ENCODE measurements at places on chromosomes 6 and 20.

DNA sequence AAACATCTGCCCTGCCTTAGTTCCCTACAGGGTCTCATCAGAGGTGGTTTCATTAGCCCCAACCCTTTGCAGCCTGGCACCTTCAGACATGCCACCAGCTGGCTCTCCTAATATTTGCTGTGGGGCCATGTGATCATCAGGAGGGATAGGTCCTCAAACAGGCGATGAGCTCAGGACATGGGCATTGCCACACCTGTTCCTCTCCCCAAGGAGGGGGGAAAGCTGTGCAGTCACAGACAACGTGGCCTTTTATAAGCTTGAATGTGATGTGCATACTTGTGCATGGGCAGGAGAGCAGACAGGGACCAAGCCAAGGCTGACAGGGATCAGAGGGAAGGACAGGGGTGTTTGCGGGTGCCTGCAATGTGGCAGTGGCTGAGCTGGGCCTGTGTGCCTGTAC is 78.8 kb upstream of the ZNFX1 start:
- peak; percentile 62 for DNase-seq

DNA sequence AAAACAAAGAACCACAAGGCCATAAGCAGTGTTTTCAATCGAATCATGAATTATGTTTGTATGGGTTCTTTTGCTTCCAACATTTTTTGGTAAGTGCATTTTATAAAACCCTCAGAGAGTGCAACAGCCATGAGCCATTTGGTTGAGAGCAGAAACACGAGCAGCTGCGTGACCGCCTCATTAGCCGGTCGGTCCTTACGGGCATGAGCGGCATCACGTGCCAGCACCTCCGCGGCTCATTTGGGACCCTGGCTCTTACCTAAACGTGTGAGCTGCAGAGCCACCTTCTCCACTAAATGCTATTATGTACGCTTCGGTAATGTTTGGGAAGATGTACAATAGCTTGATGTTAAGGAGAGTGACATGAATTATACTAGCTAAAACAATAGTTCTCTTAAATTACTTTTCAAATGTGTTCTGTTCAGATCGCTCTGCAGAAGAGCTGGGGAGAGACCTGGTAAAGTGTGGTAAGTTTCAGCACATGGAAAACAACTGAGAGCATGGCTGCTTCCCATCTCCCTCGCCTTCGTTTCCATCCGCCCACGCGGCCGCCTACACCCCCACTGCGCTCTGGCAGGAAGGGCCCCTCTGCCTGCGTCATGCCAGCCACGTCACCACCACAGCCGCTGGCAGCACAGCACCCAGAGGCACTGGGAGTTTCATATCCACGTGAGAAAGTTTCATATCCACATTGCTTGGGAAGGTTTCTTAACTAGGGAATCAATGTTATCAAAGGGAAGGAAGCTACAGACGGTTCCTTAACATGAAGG is 23.7 kb upstream of the PDE10A start:
- DNase-seq = no peak

DNA sequence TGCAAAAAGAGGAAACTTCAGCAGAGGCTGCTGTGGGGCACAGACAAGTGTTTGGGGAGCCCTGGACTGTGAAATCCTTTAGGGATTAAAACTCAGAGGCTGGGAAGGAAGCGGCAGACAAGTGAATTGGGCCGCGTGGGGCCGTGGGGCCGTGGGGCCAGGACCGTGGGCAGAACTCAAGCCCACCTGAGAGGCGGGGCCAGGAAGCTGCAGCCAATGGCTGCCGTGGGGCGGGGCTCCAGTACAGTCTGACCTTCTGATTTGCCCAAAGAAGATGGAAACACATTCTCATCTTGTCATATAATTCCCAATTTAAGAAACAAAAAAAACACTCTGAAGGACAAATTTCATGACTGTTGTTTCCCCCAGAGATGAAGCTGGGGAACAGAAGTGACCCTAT is 55.4 kb downstream of the ANKRD60 start:
- no peak for DNase-seq

DNA sequence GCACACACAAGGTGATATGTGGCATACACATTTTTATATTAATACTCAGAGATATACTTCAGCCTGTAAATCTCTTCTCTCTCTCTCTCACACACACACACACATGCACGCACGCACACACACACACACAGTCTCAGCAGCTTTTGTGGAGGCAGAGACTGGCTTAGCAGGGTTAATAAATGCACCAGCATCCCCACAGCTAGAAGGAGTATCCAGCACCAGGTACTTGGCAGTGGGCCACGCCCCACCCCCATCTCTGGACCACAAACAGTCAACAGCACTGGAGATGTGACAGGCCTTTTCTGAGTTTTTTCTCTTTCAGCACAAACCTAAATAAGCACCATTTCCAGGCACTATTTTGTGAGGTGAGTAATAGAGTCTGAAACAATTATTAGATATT is 47.3 kb upstream of the LRFN2 start:
- DNase-seq = peak; percentile 92

- DNase-seq = peak; percentile 20
These were observed 163.3 kb upstream of the MARCKS start for GRCh38 chr6:113693851-113694250.

- no peak for DNase-seq
These were observed 705.2 kb upstream of the NRSN1 start for GRCh38 chr6:23420659-23421350.
